NCI-H1436 treated with DMSO at 0.1 percent for 48 hours (cell line): ENCODE measurements at places on chromosomes 2 and 18.

DNA sequence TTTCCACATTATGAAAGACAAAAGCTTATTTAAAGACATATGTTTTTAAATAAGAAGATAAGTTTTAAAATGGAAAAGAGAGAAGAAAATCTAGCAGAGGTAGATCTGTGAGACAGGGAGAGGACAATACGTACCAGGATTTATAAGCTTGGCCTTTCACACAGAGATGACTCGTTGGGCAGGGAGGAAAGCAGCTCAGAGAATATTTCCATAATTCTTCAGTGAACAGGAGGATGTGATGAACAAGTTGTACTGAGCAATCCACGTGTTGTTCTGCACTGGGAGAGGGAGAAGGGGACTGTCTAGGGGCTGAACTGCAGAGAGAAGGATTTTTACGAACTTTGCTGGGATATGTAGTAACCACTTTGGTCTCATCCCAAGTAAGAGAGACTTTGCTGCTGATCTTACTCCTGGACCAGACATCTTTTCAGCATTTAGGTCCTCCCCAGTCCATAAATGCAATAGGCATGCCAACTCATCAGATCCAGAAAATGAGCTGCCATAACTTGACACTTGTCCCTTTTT lies 162.5 kb upstream of the SETBP1 start:
- DNase-seq: no peak

DNA sequence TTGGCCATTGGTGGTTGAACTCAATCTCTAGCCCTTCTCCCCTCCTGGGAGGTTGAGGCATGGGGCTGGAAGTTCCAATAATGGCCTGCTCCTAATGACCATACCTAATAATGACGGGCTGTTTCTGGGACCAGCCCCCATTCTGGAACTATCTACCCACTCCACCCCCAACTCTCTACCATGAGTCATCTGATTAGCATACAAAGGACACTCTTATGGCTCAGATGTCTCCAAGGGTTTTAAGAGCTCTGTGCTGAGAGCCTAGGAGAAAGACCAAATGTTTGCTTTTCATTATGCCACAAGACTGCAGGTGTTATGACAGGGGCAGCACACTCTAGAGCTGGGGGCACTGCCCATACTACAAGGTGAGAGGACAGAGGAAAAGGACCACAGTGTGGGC lies 137.0 kb upstream of the NCKAP5 start:
- no peak for DNase-seq

DNA sequence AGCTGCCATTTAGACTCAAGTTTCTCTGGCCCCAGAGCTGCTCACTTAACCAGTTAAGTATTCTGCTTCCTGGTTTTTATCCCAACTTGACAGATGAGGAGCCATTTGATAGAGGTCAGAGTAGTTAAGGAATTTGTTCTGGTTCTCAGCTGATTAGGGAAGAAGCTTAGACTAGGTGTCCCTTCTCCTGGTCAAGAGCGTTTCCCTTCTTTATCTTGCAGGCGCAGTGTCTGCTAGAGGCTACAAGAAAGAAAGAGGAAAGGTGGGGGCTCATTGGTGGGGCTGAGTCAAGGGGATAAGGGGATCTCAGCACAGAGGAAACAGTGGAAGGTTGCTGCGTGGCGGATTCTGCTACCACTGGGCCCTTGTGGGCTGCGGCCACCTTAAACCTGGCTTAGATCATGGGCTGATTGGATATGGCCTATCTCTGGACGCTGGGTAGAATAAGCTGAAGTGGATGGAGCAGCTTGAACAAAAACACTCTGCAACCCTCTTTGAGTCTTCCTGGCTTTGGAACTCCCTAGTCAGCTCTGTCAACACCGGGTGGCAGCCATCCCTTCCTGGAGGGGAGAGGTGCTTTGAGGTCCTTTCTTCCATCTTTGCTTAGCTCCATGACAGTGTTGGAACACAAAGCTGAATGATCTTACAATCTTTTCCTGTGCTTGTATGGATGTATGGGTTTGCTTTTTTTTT lies 70.8 kb downstream of the QPCT start:
- DNase-seq: no peak

GRCh38 chr2:208984376-208985090 lies 439.3 kb upstream of the MAP2 start:
- no peak for DNase-seq

- no peak for DNase-seq
These were observed 502.2 kb downstream of the NR4A2 start for GRCh38 chr2:155830351-155830750.

GRCh38 chr18:25399554-25399953 lies 47.6 kb upstream of the ZNF521 start:
- DNase-seq: no peak

- no peak for DNase-seq
These were observed 49.1 kb downstream of the CCDC195 start for GRCh38 chr2:224666951-224667553.

GRCh38 chr18:41378598-41378997 lies 576.4 kb upstream of the PIK3C3 start:
- peak; percentile 60 for DNase-seq

GRCh38 chr2:58428096-58429013 lies 187.2 kb upstream of the FANCL start:
- peak; percentile 23 for DNase-seq

- DNase-seq: no peak
These were observed 8.8 kb downstream of the RETREG2 start for GRCh38 chr2:219186754-219187456.

GRCh38 chr2:18304849-18305248 lies 255.6 kb downstream of the RDH14 start:
- no peak for DNase-seq

GRCh38 chr2:210392469-210392881 lies 77.5 kb upstream of the MYL1 start:
- DNase-seq: no peak

DNA sequence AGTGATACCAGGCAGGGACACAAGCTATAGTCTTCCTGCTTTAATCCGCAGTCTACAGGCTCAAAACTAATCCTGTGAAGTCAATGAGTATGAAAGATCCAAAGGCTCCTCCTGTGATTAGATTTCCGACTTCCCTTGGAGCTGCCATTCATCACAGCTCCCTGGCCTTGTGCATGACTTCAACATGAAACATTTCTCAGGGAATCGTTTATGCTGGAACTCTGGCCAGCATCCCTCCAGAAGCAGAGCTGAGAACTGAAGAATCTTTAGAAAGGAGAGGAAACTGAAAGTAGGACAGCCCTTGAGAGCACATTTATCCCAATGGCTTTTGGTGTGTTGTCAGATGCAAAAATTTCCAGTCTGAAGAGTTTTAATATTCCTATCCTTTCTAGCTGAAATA lies 84.3 kb upstream of the SESTD1 start:
- DNase-seq: no peak

- no peak for DNase-seq
These were observed 1.2 kb downstream of the TXNL1 start for GRCh38 chr18:56637176-56637575.

DNA sequence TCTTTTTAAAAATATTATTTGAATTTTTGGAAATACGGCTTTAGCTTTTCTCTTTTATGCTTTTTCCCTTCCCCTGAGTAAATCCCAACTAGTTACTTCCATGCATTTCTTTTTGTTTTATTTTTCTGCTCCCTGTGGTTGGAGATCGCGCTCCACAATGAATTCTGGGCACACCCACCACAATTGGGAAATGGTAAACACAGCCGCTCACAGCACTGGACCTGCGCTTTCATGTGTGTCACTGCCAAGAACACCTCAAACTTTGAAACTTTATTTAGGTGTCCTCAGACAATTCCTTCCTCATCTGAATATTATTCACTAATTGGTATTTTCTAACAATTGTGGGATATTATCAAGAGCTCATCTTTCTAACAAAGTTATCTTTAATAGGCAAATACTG lies 82.8 kb upstream of the TMEM18 start:
- DNase-seq: no peak

GRCh38 chr18:76323891-76324290 lies 171.2 kb downstream of the ZNF516 start:
- DNase-seq: no peak

GRCh38 chr2:242064364-242065250 lies 195.1 kb downstream of the RTP5 start:
- DNase-seq: no peak

GRCh38 chr2:63058144-63058920 lies 7.7 kb downstream of the OTX1 start:
- no peak for DNase-seq

- no peak for DNase-seq
These were observed 28.6 kb downstream of the HS1BP3 start for GRCh38 chr2:20622296-20622686.

DNA sequence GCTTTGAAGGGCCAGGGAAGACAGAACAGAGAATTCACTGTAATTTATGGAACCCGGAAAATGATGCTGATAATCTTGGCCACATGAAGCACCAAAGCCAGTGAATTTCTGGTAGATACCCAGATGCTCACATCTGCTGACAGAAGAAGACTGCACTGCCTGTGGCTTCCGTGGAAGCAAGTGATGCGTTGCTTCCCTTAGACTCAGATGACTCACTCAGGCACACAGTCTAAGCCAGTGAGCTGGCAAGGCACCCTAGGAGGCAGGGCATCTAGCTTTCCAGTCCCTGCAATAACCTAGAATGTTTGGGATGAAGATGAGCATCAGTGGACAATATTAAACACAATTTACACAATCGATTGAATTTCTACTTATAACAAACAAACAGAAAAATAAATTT lies 284.7 kb downstream of the CMPK2 start:
- no peak for DNase-seq

- no peak for DNase-seq
These were observed 32.7 kb upstream of the HPCAL1 start for GRCh38 chr2:10269711-10270610.

- DNase-seq: no peak
These were observed 2.0 kb downstream of the BCL11A start for GRCh38 chr2:60551240-60552077.
